ENCODE measurements at places on chromosomes 1 and 21.

- no peak for DNase-seq
Measured at GRCh38 chr1:195450794-195451193, 1157.4 kb downstream of the KCNT2 start.

DNA sequence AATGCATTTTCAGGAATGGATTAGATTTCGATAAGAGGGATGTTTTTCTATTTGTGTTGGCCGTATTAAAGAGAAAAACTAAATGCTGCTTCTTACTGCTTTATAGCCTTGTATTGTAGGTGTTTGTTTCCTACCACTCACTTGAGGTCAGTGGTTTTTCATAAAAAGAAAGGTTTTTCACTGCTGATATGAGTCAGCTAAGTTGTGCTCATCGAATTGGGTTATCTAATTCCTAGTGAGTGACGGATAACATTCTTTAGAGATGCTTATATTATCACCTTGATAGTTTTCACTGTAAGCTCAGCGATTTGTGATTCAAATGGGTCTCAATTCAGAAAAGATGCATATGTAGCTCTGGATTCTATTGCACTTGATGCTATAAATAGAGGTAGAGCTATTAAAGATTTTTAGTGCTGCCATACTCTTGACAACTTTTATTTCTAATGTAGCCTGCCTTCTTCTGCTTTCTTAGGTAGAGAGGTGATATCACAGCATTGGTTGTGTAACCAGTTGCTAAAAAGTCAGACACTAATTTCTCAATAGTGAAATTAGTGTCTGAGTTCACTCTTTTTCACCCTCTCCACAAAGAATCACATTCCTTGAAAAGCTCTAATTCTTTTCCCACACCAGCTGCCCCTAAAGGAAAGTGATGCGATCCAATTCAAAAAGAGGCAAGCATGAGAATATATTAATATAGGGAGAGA is 180.0 kb downstream of the RASAL2 start:
- DNase-seq = no peak

- DNase-seq = no peak
Measured at GRCh38 chr21:18382141-18382540, 21.4 kb downstream of the TMPRSS15 start.

- DNase-seq = no peak
Measured at GRCh38 chr1:239676522-239677273, 290.3 kb downstream of the CHRM3 start.

DNA sequence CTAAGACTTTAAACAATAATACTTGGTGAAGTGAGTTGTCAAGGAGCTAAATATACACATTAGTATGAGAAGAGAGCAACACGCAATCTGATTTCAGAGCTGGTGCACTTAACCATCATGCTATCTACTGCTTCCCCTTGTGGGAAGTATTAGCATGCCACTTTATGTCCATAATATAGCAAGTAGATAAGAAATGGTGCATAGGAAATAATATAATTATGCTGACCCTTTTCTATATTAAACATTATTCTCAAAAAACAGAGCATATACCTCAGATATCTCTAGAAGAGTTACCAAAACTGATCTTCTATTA is 63.4 kb downstream of the MAGI3 start:
- no peak for DNase-seq

- DNase-seq = no peak
Measured at GRCh38 chr1:20610970-20611369, 22.1 kb downstream of the CDA start.

DNA sequence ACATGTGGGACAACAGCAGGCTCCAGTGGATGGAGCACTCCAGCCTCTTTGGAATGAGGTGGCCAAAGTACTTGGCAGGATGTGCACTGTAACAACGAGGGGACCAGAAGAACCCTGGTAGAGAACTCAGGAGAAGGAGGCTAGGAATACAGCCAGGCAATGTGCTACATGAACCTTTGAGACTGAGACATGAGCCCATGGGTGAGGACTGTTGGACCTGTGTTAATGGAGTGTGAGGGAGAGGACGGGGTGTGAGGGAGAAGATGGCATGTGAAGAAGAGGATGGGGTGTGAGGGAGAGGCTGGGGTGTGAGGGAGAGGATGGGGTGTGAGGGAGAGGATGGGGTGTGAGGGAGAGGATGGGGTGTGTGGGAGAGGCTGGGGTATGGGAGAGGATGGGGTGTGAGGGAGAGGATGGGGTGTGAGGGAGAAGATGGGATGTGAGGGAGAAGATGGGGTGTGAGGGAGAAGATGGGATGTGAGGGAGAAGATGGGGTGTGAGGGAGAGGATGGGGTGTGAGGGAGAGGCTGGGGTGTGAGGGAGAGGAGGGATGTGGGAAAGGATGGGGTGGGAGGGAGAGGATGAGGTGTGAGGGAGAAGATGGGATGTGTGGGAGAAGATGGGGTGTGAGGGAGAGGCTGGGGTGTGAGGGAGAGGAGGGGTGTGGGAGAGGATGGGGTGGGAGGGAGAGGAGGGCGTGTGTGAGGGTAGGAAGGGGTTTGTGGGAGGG is 62.3 kb upstream of the ARTN start:
- DNase-seq = no peak

GRCh38 chr1:207659545-207660153 is 14.7 kb downstream of the CR1L start:
- DNase-seq = no peak

GRCh38 chr1:39672551-39672947 is 642 bp upstream of the NT5C1A start:
- no peak for DNase-seq

DNA sequence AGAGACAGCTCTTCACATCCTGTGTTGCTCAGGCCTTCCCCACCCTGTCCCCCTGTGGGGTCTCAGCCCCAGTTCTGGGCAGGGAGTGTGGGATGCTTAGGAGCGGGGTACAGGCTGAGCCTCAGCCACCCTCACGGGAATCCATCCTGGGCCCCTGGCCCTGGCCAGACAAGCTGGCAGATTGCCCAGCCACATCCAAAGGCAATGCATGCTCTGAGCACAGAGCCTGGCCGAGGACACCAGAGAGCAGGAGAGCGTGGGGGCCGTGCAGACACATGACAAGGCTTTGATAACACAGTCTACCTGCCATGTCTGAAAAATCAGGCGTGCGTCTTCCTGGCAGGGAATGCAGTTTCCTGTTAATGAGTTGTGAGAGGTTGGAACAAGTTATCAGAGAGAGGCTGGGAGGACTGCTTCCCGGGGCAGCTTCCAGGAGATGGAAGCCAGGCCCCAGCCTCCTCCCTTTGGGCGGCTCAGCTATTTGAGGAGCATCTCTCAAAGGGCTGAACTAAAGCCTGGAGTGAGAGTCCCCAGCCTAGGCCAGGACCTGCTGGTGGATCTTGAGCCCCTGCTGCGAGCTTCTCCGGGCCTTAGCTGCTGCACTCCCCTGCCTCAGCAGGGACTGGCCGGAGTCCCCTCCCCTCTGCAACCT is 72.2 kb upstream of the SELENON start:
- peak; percentile 45 for DNase-seq

- no peak for DNase-seq
Measured at GRCh38 chr1:158813164-158813563, 18.0 kb upstream of the MNDA start.

- no peak for DNase-seq
Measured at GRCh38 chr1:117143172-117143571, 21.6 kb upstream of the TRIM45 start.

GRCh38 chr1:162605225-162605927 is 26.9 kb upstream of the DDR2 start:
- no peak for DNase-seq

DNA sequence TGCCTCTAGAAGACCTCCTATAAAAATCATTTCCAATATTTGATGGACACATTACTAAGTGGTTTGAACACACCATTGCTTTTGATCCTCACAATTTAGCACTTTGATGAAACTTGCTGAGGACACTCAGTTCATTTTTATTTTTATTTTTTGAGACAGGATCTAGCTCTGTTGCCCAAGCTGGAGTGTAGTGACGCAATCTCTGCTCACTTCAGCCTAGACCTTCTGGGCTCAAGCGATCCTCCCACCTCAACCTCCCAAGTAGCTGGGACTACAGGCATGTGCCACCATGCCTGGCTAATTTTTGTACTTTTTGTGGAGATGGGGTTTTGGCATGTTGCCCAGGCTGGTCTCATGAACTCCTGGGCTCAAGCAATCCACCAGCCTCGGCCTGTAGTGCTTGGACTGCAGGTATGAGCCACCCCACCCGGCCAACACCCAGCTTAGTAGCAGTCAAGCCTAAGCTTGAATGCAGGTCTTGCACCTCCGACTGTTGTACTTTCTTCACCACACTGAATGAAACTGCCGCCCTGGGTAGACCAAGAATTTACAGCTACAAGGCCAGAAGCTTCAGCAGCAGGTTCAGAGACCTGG is 24.8 kb upstream of the ATP2B4 start:
- DNase-seq = no peak

DNA sequence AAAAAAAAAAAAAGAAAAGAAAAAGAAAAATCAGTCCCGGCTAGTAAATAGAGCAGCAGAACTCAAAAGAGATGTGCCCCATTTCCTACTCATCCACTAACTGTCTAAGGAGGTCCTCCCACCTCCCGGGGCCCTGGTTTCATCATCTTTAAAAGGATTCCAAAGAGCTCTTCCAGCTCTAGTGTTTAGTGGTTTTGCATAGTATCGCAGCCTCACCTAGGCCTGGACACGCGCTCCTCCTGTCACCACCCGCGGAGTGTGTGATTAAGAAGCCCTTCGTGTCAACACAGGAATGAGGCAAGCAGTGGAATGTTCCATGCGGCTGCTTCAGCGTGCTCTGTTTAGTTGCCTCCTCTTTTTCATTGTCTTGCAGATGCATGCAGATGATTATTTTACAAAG is 49.0 kb downstream of the LBR start:
- DNase-seq = no peak

GRCh38 chr1:26156285-26157038 is 2.4 kb upstream of the FAM110D start:
- no peak for DNase-seq

DNA sequence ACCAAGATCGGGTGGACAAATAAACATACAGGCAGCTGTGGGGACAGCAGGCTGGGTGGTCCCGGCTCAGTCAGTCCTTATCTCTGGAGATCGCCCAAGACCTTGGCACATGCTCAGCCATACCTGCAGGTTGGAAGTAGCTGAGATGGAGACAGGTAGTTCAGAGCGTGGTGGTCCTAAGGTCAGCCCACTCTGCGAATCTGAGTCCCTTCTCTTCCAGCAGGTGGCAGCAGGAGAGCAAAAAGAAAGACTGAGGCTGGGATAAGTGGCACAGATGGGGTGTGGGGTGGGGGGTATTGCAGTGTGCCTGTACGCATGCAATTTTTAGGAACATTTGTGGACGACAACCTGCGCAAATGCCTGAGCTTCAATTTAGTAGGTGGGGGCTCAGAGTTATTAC is 104.9 kb downstream of the TENT5C start:
- DNase-seq = no peak

DNA sequence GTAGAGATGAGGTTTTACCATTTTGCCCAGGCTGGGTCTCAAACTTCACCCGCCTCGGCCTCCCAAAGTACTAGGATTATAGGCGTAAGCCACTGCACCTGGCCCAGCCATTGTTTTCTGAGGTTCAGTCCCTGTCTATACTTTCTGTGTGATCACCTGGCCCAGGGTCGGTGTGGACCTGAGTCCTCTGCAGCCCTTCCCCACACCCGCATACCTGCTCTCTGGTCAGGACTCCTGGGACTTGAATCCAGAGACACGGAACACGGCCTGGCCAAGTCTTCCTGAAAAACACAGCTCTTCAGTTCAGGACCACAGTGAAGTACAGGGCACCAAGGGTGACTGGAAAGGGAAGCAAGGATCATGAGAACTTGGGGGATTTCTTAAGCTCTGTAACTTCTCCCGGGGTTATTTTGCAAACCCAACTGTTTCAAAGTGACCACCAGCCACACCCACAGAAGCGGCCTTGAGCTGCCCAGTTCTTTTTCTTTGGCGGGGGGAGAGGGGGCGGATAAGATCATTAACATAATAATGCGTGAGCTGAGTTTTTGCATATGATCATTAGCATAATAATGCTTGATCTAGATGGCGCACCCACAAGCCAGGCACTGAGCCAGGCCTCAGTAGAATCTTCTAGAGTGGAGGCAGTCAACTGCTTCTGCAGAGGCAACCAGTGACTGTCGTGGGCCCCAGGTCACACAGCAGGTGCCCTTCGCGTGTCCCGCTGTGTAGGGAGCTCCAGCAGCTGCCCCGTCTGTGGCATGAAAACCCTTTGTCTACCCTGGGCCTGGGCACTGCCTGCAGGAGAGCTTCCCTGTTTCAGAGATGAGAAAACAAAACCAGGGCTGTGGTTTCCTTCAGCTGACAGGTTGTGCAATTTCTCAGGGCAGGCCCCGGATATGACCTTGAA is 1.7 kb upstream of the NADK start:
- no peak for DNase-seq

GRCh38 chr1:108570128-108570527 is 10.2 kb downstream of the EEIG2 start:
- DNase-seq = no peak

GRCh38 chr1:85463731-85464496 is 1.0 kb downstream of the DDAH1 start:
- no peak for DNase-seq

GRCh38 chr1:31617218-31617915 is at the start of gene HCRTR1:
TSS of gene HCRTR1 (plus strand) at chr1:31617689. CDS start at chr1:31619193, 1,504 bp downstream.
- no peak for DNase-seq

DNA sequence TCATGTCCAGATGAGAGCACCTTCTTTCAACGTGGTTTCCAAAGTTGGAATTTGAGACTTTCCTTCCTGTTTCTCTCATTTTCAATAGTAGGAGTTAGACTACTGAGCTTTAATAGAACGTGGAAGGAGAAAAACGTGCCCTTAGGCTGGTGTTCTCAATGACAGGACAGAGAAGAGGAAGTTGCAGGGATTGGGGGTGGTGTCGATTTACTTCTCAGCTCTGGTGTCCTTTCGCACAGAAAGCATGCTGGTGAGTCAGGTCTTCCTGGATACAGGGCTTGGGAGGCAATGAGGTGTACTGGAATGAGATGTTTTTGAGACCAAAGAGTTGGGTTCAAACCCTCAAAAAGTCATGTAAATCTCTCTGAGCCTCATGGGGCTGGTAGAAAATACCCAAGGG is 67.1 kb downstream of the HIVEP3 start:
- no peak for DNase-seq

- DNase-seq = peak; percentile 64
Measured at GRCh38 chr1:21651214-21652042, 17.7 kb downstream of the RAP1GAP start.

DNA sequence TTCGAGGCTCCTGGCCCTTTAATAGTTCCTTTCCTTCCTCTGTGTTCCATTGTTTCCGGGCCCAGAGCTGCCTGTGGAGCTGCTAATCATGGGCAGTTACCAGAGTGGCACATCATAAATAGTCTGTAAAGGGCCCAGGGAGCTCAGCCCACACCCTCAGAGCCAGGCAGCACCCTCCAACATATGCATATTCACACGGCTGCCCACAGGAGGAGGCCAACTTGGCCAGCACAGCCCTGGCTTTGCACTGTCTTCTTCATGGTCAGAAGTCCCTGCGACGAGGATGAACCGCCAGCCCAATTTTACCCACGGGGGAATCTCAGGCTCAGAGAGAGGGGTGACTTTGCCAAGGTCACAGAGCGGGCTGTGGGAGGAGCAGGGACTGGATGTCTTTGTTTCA is 172.5 kb downstream of the TRABD2B start:
- DNase-seq = no peak

- no peak for DNase-seq
Measured at GRCh38 chr1:2044510-2045319, 5.5 kb upstream of the PRKCZ start.

- DNase-seq = no peak
Measured at GRCh38 chr1:71046891-71047634, 553 bp downstream of the PTGER3 start.
